Suppressor macrophage treated with lipopolysaccharide for 1 hour (primary cell): ENCODE measurements at places on chromosomes 5 and 9.

DNA sequence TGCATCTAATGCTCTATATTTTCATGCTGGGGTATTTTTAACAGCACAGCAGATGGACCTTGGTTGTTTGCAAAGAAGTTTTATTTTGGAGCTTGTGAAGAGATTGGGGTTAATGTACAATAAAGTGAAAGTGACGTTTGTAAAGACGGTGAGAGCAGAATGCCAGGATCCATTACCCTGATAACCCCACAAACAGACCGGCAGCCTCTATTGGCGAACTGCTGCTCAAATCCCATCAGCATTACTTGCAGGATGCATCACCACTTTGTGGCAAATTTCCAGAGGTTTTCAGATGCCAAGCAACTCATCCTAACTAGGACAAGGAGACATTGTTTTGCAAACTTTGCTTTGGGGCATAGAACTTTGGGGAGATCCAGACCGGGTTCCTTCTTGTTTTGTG is 383.3 kb upstream of the ZNF462 start:
- no peak for DNase-seq

GRCh38 chr9:70052768-70053167 is 9.1 kb downstream of the MAMDC2 start:
- no peak for DNase-seq

GRCh38 chr9:113519426-113520108 is 56.0 kb downstream of the RGS3 start:
- DNase-seq = no peak

DNA sequence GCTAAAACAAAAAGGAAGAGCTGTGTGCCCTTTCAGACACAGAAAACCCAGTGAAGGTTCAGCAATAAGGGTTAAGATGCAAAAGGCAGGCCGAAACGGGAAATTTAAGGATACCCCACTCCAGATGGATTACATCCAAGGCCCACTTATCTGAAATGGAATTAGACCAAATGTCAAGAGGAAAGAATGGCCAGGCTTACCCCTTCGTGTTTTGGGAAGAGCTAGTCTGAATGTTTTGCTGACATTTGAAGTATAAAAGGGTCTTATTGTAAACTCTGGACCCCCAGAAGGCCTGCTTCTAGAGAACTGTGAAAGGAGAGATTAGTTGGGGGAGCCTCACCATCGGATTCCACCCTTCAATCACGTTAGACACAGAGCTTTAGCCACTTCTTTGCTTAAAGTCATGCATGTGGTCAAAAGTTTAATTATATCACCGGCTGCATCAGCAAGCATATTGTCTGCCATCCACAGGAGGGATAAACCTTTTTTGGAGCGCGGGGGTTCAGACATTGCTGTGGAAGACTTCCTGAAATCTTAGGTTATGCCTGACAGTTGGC is 93.3 kb downstream of the EFNA5 start:
- no peak for DNase-seq

GRCh38 chr9:73237140-73237539 is 85.5 kb downstream of the ANXA1 start:
- no peak for DNase-seq

GRCh38 chr5:6734243-6734700 is 21.0 kb downstream of the TENT4A start:
- no peak for DNase-seq

GRCh38 chr5:6704361-6704851 is 8.8 kb upstream of the TENT4A start:
- DNase-seq = no peak

DNA sequence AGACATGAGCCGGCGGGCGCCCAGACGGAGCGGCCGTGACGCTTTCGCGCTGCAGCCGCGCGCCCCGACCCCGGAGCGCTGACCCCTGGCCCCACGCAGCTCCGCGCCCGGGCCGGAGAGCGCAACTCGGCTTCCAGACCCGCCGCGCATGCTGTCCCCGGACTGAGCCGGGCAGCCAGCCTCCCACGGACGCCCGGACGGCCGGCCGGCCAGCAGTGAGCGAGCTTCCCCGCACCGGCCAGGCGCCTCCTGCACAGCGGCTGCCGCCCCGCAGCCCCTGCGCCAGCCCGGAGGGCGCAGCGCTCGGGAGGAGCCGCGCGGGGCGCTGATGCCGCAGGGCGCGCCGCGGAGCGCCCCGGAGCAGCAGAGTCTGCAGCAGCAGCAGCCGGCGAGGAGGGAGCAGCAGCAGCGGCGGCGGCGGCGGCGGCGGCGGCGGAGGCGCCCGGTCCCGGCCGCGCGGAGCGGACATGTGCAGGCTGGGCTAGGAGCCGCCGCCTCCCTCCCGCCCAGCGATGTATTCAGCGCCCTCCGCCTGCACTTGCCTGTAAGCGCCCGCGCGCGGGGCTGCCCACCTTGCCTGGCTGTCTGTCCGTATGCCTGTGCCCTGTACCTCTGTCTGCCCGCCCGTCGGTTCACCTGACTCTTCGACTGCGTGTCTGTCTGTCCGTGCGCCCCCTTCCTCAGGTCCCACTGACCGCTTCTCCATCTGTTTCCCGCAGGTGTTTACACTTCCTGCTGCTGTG is 412 bp downstream of the FGF18 start:
- DNase-seq = peak; percentile 41

DNA sequence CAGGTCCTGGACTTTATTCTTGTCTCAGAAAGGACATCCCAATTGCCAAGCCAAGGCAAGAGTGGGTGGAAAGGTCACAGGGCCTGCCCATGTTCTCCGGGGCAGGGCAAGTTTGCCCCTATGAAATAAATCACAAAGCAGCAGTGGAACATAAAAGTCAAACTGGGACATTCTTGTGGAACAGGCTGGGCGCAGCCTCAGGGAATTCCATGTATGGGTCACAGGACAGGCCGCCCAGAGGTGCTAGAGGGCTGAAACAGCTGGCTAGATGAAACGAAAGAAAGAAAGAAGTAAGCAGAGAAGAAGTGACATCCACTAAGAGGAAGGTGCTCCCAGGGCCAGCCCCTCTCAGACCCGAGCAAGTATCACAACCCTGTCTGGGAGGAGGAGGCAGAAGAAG is 219.1 kb upstream of the NFIL3 start:
- DNase-seq = no peak
